ENCODE measurements at places on chromosomes 12 and 14. TPM values are rescaled to one million over a fixed set of nuclear protein-coding genes. Genes with fewer than 3 reads are reported as not detected.

STXBP6 gene
- polyA plus RNA-seq, result 8.1 TPM

WDHD1 gene
- polyA plus RNA-seq, result 18.6 TPM

SOCS2 gene
- 38.9 TPM for polyA plus RNA-seq

GRCh38 chr12:117580718-117581062 is 219.3 kb upstream of the NOS1 start:
- DNase-seq, result no peak

DNA sequence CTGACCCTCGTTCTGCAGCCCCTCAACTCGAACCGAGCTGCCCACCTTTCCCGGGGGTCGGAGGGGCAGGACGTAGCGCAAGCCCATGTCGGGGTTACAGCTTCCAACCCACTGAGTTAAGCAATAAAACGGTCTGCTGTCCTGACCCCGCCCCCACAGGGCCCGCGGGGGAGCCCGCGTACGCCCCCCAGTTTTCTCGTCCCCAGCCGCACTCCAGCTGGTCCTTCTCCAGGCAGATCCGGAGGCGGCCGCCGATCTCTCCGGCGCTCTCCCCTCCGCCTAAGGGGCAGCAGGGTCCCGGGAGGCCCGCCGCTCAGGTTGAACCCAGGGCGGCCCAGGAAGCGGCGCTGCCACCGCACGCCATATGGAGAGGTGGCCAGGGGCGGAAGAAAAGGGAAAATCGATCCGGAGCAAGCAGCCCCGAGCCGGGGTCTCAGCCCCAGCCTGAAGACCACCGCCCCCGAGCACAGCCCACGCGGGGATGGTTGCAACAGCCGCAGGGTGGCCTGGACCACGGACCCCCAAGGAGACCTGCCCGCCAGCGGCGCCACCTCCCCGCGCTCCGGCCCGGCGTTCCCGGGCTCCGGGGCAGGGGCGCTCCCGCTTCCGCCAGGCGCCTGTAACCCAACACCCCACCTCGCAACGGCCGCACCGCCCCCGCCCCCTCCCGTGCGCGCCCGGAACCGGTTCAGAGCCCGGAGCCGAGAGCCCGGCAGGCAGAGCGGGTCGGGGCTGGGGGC is 760 bp downstream of the ACTN1 start:
- DNase-seq, result no peak

DNA sequence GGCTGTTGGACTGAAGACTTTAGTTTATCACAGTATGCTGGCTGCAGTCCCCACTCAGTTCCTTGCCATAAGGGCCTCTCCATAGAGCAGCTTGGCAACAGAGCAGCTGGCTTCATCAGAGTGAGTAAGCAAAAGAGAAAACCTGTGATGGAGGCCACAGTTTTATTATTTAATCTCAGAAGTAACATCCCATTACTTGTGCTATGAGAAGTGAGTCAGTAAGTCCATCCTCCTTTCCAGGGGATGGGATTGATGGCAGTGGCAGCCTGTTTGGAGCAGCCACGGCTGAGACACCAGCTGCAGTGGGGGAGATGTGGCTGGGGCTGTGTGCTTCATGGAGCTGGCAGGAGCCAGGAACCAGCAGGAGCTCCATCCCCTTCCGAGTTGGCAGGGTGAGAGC is 138.5 kb upstream of the SRRM4 start:
- no peak for DNase-seq

- DNase-seq, result no peak
Observed at GRCh38 chr14:36981832-36982529, 190.4 kb downstream of the SLC25A21 start.

DNA sequence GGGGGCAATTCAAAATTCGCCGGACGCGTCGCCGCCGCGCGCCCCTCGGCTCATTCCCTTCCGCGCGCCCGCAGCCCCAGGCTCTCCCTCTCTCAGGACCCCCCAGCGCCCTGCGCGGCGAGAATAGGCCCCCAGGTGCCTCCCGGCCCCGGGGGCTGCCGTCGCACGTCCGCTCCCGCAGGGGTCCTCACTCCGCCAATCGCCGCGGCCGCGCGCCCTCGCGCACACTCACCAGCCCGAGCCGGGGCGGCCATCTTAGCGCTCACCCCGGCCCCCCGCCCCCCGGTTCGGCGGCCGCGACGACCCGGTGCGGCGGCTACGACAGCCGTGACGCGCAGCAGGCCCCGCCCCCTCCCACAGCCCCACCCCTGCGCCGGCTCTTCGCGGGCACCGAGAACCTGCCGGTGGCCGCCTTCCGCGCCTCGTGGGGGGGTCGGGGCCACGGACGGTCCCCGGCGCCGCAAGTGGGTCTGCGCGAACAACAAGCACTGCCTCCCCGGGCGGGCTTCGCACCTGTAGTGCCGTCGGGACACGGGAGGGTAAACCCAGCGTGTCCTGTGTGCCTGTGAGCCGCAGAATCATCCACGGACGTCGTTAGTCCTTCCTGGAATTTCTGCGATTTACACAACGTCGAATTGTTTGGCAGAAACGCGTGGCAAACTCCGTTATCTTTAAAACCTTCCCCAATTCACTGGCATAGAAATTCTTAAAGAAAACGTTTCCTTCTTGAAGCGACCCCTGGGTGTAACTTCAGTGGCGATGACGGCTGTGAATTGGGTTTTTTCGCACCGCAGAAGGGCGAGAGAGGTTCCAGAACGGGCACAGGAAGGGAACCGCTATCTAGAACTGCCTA is 2.5 kb downstream of the USP44 start:
- no peak for DNase-seq

GRCh38 chr14:105022276-105022670 is 1.4 kb upstream of the CDCA4 start:
- DNase-seq, result no peak

DNA sequence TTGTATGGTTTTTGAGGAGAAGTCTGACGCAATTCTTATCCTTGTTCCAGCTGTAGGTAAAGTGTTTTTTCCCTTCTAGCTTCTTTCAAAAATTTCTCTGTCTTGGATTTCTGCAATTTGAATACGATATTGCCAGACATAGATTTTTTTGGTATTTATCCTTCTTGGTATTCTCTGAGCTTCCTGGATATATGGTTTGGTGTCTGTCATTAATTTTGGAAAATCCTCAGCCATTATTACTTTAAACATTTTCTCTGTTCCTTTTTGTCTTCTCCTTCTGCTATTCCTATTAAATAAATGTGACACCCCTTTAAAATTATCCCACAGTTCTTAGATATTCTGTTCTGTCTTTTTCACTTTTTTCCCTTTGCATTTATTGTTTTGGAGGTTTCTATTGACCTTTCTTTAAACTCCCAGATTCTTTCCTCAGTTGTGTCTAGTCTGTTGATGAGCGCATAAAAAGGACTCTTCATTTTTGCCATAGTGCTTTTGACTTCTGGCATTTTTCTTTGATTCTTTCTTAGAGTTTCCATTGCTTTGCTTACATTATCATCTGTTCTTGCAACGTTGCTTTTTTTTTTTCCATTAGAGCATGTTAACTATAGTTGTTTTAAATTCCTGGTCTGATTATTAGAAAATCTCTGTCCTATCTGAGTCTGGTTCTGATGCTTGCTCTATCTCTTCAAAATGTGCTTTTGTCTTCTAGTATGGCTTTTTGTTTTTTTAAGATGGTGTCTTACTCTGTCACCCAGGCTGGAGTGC is 129.1 kb downstream of the MSRB3 start:
- no peak for DNase-seq

DNA sequence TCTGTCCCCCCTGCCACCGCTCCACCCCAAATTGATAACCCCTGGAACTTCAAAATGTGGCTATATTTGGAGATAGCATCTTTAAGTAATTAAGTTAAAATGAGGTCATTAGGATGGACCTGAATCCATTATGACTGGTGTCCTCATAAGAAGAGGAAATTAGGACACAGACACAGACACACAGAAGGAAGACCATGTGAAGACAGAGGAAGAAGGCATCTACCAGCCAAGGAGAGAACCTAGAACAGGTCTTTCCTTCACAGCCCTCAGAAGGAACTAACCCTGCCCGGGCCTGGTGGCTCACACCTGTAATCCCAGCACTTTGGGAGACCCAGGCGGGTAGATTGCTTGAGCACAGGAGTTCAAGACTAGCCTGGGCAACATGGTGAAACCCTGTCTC is 3.6 kb upstream of the HRK start:
- no peak for DNase-seq

- DNase-seq, result no peak
Observed at GRCh38 chr14:58750321-58751269, 112.8 kb downstream of the DACT1 start.

DNA sequence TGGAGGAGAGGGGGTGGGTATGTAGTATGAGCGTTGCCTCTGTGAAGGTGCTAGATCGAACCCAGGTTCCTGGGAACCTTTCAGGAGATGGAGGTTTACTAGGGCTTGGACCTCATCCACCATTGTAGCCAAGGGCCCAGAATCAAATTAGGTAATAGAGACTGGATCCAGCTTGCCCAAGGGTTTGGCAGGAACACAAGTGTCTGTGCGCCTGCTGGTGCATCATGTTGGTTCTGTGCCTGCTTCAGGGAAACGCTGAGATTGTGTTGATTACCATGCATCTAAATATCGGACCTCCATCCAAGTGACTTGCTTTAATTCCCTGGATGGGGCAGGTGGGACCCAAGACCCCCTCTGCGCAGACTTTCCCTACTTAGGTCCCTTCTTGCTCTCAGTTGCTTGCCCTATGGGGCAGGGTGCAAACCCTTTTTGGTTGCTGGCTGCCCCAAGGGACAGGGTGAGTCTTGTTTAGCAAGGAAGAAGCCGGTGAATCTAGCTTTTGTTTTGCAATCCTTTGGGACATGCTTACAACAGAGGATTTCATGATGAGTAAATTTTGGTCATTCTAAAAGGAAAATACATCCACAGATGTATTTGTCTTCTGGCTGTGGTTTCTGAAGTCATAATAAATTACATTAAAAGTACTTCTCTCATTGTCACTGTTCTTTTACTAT is 189.8 kb upstream of the PRICKLE1 start:
- DNase-seq, result no peak

- DNase-seq, result no peak
Observed at GRCh38 chr14:31536201-31536960, 24.8 kb upstream of the NUBPL start.

DNA sequence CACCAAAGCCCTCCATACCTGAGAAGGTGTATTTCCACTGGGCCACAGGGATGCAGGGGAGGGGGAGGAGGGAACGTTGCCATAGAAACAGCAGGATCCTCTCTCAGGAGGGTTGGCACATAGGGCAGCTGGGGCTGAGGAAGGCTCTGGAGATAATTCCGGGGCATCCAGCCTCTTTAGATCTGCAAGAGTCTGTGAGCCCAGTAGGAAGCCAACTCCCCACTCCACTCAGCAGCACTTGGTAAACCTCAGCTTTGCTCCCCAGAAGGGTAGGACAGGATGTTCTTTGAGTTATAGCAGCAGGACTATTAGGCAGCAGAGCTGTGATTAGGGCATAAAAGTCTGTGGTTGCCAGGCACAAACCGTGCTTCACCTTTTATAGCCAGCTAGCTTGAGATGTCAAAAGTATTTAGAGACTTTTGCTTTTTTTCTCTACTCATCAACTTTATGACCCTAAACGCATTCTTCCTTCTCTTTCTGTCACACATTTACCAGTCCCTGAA is 7.8 kb upstream of the PLEKHG3 start:
- DNase-seq, result no peak
